Fibroblast of villous mesenchyme (primary cell): ENCODE measurements at places on chromosomes 16 and 17. TPM values are rescaled to one million over a fixed set of nuclear protein-coding genes. Genes with fewer than 3 reads are reported as not detected.

The MRPS23 gene
- 18.7 and 22.0 TPM in 2 replicates for total RNA-seq

The ZFP3 gene
- 1.6 and 2.2 TPM in 2 replicates for total RNA-seq

The BAIAP3 gene
- total RNA-seq = under 0.01 and 0.32 TPM in 2 replicates

The MYH11 gene
- under 0.01 and 0.64 TPM in 2 replicates for total RNA-seq

The GDPD1 gene
- total RNA-seq = 0.97 and 2.6 TPM in 2 replicates

The CORO7 gene
- total RNA-seq = 9.9 and 18.0 TPM in 2 replicates

The PHF12 gene
- total RNA-seq = 22.5 and 23.2 TPM in 2 replicates

The FBXO31 gene
- 25.9 and 26.7 TPM in 2 replicates for total RNA-seq

The ATP2A1 gene
- under 0.01 and 0.43 TPM in 2 replicates for total RNA-seq

The SLC13A2 gene
- total RNA-seq = not detected in 2 replicates

The TBX21 gene
- not detected in 2 replicates for total RNA-seq

The SRCIN1 gene
- not detected in 2 replicates for total RNA-seq

The CCL11 gene
- total RNA-seq = not detected in 2 replicates

The CHMP6 gene
- total RNA-seq = 19.4 and 24.2 TPM in 2 replicates

The TM4SF5 gene
- not detected in 2 replicates for total RNA-seq

The NDUFAB1 gene
- total RNA-seq = 78.9 and 98.4 TPM in 2 replicates

The TEKT5 gene
- under 0.01 TPM in 1 of 2 replicates, not detected in the other for total RNA-seq

The PYDC1 gene
- total RNA-seq = not detected in 2 replicates

The KNOP1 gene
- total RNA-seq = 16.8 and 17.3 TPM in 2 replicates

The CNGB1 gene
- not detected in 2 replicates for total RNA-seq

The PRSS36 gene
- total RNA-seq = under 0.01 and 0.32 TPM in 2 replicates

The KRTAP4-4 gene
- total RNA-seq = not detected in 2 replicates
